Stimulated activated CD4-positive, alpha-beta T cell treated with anti-CD3 and anti-CD28 coated beads, TNF-alpha, amount 100 ng/mL, for 1 hour (primary cell): ENCODE measurements at places on chromosomes 6 and 20.

GRCh38 chr6:149112976-149113375 is 204.5 kb upstream of the TAB2 start:
- DNase-seq: no peak

DNA sequence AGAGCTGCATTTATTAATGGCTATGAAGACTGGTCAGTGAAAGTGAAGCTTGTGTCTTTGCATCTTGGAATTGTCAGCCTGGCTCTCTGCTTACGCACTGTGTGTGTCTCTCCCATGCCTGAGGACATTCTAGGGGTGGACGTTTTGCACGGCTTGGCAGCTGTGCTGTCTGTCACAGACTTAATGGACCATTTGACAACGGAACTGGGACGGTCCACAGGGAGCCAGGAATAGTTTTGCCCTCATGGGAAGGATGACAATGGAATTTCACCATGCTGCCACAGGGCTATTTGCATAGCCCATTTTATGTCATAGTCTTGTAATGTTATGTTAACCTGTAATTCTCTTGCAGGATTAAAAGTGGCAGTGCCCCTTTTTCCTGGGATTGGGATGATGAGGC is 44.7 kb downstream of the OR2B6 start:
- DNase-seq: no peak

DNA sequence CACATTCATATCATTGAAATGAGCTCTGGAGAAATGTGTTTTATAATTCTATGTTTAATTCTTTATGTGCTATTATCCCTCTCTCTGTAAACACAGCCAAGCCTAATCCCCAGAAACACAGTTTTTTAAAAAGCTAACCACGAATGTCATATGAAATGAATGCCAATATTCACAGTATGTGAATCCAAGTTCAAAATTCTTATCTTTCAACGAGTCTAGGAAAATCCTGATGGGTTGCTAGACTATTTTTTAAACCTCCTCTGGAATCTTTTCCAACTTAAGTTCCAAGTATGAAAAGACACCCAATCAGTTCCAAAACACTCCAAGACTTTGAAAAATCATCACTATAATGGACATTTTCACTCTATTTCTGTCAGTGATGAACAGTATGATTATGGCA is 689.3 kb downstream of the HACE1 start:
- no peak for DNase-seq

DNA sequence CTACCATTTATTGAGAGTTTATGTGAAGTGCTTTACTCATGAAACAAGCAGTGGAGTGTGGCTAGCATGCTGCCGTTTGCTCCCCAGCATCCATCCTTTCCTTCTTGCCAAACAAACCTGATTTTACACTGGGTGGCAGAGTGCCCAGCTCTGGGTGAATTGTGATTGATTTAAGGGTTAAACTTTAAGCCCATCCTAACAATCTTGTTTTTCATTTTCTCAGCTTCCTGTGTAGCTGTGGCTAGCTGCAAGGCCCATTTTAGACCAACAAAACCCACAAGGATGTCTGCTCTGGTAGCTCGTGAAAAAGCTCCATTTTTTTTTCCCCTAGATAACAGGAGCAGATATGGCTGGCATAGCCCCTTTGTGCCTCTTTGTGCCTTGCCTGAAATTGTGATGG is 77.7 kb upstream of the KCNG1 start:
- DNase-seq: no peak
